ENCODE measurements at places on chromosomes 1 and 21. TPM values are rescaled to one million over a fixed set of nuclear protein-coding genes. Genes with fewer than 3 reads are reported as not detected.

The BGLAP gene
- 1.0 TPM for total RNA-seq

The LHX8 gene
- not detected for total RNA-seq

The GPR3 gene
- under 0.01 TPM for total RNA-seq

The HEYL gene
- total RNA-seq = 11.0 TPM

The CC2D1B gene
- 10.4 TPM for total RNA-seq

The KRTAP19-3 gene
- total RNA-seq = not detected

The GLMN gene
- total RNA-seq = 13.0 TPM

The RORC gene
- 8.9 TPM for total RNA-seq

The MSH4 gene
- total RNA-seq = 1.0 TPM

The WNT4 gene
- total RNA-seq = 3.1 TPM

The GBP3 gene
- total RNA-seq = 2.1 TPM

The DENND2C gene
- total RNA-seq = 7.8 TPM

The PLA2G2D gene
- not detected for total RNA-seq

The KRTAP12-2 gene
- total RNA-seq = not detected

The ATAD3C gene
- not detected for total RNA-seq

The ACKR1 gene
- 4.7 TPM for total RNA-seq
